Brain microvascular endothelial cell (primary cell): ENCODE measurements at places on chromosomes 12 and 14.

DNA sequence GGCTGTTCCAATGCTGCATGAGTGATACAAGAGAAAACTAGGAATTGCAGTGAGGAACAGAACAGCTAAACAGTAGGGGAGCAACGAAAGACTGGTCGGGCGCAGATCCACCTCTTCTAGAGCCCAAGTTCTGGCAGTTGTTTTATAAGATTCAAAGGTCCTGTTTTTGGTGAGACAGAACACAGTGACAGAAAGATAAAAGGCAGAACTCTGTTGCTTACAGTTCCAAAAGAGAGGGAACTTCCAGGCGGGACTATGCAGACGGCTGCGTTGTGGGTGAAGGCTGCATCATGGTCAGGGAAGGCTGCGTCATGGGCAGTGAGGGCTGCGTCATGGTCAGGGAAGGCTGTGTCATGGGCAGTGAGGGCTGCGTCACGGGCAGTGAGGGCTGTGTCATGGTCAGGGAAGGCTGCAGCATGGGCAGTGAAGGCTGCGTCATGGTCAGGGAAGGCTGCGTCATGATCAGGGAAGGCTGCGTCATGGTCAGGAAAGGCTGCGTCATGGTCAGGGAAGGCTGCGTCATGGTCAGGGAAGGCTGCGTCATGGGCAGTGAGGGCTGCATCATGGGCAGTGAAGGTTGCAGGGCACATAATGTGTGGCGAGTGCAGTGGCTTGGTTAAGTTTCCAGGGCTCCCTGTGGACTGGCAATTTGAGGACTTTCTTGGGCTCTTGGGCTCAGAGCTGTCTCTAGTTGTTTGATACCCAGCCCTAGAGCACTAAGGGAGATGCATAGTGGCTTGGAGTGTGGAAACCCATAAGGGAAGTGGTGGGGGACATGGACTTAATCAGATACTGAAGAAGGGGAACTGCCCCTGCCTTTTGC lies 619.9 kb downstream of the AACS start:
- DNase-seq, result no peak

- no peak for DNase-seq
Measured at GRCh38 chr14:77158882-77159255, 17.3 kb upstream of the ZDHHC22 start.

DNA sequence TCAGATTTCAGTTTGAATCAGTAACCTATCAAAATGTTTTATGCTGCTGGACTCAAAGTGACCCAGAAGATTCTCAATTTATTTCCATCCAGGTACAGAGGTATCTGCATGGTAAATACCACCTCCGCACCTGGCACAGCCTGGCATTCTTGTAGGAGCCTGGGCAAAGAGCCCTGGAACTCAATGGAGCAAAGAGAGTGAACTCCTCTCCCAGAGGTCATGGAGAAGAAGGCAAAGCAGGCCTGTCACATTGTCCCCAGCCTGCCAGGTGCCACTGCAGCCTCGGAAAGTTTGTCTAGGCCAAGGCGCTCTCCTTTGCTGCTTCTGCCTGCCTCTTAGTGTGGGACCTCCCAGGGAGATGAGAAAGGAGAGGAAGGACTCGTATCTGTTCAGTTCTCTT lies 319.8 kb downstream of the ZFP36L1 start:
- no peak for DNase-seq

- peak; percentile 83 for DNase-seq
Measured at GRCh38 chr12:84756961-84757360, 155.6 kb downstream of the SLC6A15 start.

- peak; percentile 64 for DNase-seq
Measured at GRCh38 chr14:96204151-96205058, at the start of gene BDKRB2. Gene BDKRB2, plus strand, starts transcription at chr14:96204839. Its CDS starts 32,269 bp downstream, at chr14:96237108.

DNA sequence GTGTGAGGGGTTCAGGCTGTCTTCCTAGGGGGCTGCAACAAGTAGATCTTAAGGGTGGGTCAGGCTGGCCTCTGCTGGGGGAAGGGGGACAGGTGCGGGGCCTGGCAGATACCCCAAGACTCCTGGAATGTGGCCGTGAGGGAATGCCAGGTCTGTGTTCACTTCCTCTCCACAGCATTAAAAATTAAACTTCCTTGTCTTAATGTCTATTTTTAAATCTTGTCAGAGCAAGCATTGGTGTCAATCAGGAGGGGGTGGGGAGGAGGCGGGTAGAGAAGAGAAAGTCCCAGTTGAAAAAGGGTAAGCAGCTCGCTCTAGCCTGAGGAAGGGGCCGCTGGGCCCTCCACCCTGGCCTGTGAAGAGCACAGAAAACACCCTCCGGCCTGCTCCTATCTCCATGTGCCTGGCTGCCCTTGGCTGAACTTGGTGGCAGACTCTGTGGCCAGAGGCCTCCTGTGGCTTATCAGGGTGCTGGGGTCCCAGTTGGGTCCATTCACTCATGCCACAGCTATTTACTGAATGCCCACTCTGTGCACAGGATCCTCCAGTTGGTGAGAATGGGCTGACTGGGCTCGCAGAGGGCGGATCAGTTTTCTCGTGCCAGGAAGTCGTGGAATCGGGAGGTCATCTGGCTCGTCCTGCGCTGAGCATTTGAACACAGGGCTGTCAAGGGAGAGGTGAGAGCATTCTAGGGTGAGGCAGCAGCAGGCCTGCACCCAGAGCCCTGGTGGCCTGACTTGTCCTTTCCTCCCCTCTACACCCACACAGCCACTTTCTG lies 128.8 kb downstream of the TSPAN9 start:
- no peak for DNase-seq

- DNase-seq, result peak; percentile 73
Measured at GRCh38 chr14:73771848-73772638, 57.9 kb upstream of the PNMA1 start.

GRCh38 chr12:16417058-16417457 lies 69.6 kb downstream of the MGST1 start:
- DNase-seq, result no peak
